GM12878 (cell line): ENCODE measurements at places on chromosomes 13 and 19. TPM values are rescaled to one million over a fixed set of nuclear protein-coding genes. Genes with fewer than 3 reads are reported as not detected.

SIGLEC9 gene
- not detected in 2 replicates for total RNA-seq

- DNase-seq: peak; percentile 33
Measured at GRCh38 chr13:98267080-98267912, 90.2 kb upstream of the RNF113B start.

DNA sequence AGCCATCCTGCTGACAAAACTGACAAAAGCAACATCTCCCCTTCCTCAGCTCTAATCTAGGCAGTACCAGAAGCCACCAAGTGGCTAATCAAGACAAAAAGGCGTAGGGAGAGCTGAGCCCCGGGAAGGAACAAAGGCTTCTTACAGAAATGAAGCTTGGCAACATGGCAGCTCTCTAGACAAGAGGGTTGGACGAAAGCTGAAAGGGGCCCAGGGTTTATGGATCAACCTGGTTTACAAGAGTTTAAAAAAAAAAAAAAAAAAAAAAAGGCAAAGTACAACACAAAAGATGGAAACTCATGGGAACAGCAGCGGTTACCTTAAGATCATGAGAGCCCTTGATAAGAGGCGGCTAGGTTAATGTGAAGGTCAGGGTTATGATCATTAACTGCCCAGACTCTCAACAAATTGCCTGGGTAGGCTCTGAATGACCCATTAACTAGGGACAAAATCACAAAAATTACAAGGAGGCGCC, 14.0 kb downstream of the ZC3H4 start:
- no peak for DNase-seq

GRCh38 chr19:33216198-33216830, 9.3 kb downstream of the SLC7A10 start:
- DNase-seq: no peak

- no peak for DNase-seq
Measured at GRCh38 chr13:73808318-73808717, 325.9 kb downstream of the KLF12 start.

DNA sequence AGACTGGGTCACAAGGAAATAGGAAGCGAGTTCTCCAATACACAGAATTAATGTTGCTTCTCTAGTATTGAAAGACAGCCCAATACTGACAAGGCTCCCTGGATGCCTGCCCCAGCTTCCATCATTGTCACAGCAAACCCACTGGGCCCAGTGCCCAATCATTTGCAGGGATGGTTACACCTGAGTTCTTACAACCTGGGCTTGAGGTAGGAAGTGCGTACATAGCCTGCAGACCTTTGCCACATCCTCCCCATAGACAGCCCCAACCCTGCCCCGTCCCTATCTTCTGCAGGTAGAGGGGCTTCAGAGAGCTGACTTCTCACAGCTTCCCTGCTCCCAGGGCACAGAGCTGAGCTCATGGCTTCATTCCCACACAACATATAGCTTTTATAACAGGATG, 108.1 kb upstream of the UBL3 start:
- DNase-seq: no peak

GRCh38 chr13:100546713-100547405, 41.7 kb downstream of the GGACT start:
- DNase-seq: no peak
